Inflammatory macrophage (primary cell): ENCODE measurements at places on chromosomes 4 and X.

GRCh38 chr4:139368998-139369397 lies 66.7 kb upstream of the NDUFC1 start:
- no peak for DNase-seq

DNA sequence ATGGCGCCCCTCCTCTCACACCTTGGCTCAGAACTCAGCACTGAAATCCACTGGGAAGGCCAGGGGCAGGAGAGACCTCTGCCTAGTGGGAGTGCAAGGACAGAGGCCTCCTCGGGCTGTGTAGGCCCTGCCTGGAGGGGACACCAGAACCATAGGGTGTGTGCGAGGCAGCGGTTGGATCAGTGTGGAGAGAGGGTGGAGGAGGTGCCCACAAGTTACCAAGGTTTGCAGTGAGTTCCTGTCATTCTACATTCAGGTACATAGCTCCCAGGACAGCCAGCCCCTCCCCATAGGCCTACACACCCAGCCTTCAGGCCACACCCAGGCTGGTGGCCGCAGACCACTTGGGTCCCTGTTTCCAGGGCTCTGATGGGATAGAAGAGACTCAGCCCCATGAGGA lies 19.2 kb upstream of the SPON2 start:
- DNase-seq: no peak

GRCh38 chrX:46407753-46408130 lies 137.5 kb downstream of the ZNF674 start:
- DNase-seq: no peak

DNA sequence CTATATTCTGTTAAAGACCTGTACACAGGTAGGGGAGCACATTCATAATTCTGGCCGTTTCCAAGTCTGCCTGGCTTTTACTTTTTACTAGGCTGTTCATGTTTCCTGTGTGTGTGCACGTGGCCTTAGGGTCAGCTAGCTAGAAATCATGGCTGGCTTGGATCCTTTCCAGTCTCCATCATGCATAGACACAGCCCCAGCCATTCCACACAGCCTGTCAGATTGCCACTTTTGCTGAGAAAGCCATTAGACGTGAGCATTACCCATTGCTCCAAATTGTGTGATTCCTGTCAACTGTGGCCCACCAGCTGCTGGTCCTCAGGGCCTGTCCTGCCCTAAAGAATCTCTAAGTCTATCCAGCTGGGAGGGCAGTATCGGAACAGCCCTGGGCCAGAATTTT lies 11.4 kb upstream of the SORCS2 start:
- DNase-seq: no peak

- no peak for DNase-seq
Measured at GRCh38 chr4:41517747-41518146, 20.2 kb upstream of the LIMCH1 start.

GRCh38 chrX:100208076-100208475 lies 202.0 kb downstream of the PCDH19 start:
- no peak for DNase-seq

DNA sequence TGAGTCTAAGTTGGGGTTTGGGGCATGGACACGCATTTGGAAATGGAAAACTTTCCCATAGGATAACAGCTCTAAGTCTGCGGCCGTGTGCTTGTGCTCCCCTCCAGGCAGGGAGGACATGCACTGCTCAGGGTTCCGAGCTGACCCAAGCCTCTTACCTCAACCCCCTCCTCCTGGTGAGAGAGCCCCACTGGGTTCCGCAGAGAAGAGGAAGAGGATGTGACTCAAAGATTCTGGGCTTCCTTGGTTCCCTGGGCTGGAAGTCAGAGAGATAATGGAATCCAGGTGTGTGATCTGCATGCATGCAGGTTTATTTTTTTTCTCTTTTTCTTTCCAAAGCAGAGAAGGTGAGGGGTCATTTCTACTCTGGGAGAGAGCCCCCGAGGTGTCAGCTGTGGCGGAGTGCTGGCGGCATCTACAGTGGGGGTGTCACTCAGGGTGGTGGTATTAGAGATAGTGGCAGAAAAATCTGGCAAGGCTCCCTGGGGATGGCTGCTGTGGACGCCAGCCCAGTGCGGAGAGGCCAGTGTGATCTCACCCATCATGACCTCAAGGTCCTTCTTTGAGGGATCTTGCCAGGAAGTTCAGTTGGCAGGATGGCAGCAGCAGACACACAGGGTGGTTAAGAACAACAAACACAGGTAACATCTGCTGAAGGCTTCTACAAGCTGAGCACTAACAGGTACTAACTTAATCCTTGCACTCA lies 168.7 kb upstream of the HAND2 start:
- no peak for DNase-seq

GRCh38 chr4:86302251-86302650 lies 57.6 kb downstream of the MAPK10 start:
- no peak for DNase-seq

- peak; percentile 1 for DNase-seq
Measured at GRCh38 chrX:70168238-70169188, 8.8 kb upstream of the DGAT2L6 start.

- DNase-seq: no peak
Measured at GRCh38 chrX:132740316-132741123, 217.9 kb downstream of the HS6ST2 start.

DNA sequence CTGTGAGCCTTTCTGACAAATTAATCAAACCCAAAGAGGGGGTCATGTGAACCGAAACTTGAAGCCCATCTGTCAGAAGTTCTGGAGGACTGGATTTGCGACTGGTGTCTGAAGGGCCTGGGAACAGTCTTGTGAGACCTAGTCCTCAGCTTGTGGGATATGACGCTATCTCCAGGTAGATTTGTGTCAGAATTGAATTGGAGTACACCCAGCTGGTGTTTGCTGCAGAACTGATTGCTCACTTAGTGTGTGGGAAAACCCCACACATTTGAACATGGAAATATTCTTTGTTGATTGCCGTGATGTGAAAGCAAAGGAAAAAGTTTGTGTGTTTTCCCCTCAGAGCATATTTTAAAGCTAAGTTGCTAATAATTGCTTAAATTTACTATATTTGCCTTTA lies 30.3 kb upstream of the TMSB15B start:
- no peak for DNase-seq
